ENCODE measurements at places on chromosomes 2 and 18.

GRCh38 chr2:190215620-190216019 lies 104.0 kb downstream of the HIBCH start:
- no peak for DNase-seq

DNA sequence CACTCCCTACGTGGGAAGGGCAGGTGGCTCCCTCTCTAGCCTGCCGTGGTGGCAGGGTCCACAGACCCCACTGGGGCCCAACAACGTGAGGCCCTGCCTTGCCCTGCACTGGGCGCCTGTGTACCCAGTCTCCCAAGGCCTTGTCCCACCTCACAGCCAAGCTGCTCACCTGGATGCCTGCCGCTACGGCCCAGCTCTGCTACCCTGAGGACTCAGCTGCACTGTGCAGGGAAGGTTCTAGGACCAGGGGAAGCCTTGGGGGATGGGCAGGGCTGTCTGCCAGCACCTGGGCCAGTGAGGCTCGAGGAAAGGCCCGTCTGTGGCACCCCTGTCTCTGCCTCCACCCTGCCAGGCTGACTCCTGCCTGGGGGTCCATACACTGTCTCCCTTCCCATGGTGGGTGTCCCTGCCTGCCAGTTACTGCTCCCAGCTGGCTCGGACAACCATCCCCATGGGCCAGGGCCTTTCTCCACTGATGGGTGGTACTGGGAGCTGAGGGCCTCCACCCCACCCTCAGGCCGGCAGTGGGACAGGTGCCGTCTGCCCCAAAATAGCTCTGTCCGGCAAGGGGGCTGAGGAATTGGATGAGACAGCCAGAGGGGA lies 33.2 kb downstream of the HS6ST1 start:
- DNase-seq = no peak

- no peak for DNase-seq
These were observed 56.7 kb upstream of the FHL2 start for GRCh38 chr2:105455488-105456003.

DNA sequence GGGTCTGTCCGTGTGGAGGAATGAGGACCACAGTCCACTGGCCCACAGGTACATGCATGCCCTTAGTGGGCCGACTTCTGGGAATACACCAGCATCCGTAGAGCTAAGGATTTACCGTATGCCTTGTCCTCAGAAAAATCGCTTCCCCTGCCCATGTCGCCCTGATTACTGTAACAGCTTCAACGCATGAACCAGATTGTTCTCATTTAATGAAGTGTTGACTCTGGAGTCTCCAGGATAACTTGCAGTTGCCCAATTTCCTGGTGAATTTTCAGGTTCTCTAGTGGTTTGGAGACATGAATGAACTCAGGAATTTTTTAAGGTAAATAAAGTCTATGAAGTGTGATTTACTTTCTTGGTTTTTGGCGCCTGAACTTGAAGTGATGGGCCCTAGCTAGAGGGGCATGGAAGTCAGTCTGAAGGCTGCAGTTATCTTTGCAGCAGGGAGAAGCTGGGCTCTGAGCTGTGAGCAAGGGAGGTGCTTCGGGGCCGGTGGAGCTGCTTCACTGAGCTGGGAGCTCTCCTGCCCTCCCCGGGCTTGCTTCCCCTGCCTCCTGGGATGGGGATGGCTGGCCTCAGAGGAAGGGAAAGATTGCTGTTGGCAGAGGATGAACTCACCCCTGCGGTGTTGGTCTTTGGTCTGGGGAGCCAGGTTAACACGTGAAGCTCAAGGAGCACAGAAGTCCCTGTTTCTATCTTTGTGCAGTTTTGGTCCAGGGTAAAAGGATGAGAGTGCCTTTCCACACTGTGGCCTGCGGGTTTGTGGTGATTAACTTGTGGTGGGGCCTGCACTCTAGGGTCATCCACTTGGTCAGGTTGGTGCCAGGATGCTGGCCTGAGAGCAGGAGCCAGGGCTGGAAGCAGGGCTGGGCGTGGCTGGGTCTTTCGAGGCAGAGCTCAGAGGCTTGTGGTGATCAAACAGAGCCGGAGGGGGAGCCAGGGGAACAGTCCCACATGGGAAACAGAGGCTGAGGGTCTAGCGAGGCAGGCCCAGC lies 28.1 kb downstream of the TCF7L1 start:
- no peak for DNase-seq

- no peak for DNase-seq
These were observed 120.4 kb downstream of the ACKR3 start for GRCh38 chr2:236689981-236690380.

DNA sequence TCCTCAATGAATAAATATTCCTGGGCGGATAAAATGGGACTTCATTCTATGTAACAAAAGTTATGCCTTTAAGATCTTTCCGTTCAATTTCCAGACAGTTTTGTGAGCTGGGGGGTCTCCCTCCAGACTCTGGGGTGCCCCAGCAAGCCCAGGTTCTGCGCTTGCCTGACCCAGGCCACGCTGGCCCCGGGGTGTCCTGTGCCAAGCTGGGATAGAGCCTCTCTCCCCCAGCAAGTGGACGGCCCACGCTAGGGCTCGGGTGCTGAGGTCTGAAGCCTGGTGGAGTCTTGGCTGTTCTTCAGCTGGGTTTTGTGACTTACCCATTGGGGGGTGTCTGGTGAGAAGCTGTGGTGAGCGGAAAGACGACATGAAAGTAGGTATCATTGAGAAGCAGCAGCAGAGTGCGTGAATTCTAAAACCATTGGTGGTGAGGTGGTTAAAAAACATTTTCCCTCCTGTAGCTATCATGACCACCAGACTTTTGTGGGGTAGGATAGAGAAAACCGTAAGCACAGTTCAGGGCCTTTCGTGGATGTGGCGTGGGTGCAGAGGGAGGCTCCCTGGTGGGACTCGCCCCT lies 346.8 kb downstream of the ANAPC1 start:
- no peak for DNase-seq

GRCh38 chr2:120235681-120236080 lies 12.5 kb upstream of the TMEM185B start:
- DNase-seq = no peak

DNA sequence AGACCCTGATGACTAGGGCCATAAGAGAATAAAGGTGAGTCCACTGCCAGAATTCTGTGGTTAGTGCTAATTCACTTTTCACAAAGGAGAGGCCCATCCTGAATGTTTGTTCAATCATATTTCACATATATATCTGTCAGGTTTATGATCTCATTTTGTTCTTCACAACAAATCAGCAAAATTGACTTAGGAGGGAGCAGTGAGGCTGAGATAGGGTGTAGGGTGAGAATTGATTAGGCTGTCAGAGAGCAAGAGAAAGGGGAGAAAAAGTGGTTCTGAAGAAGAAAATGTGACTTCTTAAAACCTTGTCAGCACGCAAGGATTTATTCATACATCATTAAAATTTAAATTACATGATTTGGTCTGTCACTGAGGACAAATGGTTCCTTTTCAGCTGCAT lies 117.7 kb downstream of the FHOD3 start:
- DNase-seq = no peak

- no peak for DNase-seq
These were observed 15.7 kb downstream of the DYNC1I2 start for GRCh38 chr2:171702781-171703556.

GRCh38 chr2:23241611-23242245 lies 143.3 kb upstream of the KLHL29 start:
- no peak for DNase-seq

- peak; percentile 67 for DNase-seq
These were observed 61.7 kb downstream of the ZCCHC2 start for GRCh38 chr18:62584241-62585120.

DNA sequence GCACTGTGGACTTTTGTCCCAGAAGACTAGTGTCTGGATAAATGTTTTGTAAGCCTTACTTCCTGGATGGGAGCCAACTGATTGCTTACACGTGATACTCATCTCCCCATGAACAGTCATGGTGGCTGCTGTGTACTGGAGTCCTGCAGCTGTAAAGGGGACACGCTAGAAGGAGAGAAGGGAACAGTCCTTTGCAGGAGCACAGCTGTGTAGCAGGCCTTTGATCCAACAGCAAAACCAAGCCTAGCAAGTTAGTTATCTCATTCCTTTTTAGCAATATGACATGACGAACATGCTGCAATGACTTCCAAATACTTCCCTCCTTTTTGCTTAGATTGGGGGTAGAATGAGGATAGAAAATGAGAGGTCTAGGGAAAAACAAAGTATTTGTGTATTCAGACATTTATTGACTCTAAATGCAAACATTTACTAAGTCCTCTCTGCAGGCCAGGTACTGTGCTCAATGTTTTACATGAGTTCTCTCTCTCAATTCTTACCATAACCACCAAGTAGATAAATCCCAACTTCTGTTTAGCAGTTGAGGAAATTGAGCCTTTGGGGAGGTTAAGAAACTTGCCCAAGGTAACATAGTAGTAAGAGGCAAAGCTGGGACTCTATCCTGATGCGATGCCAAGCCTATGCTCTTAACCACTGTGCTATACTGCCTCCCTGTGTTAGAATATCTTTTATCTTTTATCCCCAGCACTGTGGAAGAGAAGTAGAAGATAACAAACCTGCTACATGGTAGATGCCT lies 55.4 kb upstream of the CD28 start:
- DNase-seq = no peak

GRCh38 chr2:237731663-237732062 lies 66.9 kb upstream of the RBM44 start:
- no peak for DNase-seq

DNA sequence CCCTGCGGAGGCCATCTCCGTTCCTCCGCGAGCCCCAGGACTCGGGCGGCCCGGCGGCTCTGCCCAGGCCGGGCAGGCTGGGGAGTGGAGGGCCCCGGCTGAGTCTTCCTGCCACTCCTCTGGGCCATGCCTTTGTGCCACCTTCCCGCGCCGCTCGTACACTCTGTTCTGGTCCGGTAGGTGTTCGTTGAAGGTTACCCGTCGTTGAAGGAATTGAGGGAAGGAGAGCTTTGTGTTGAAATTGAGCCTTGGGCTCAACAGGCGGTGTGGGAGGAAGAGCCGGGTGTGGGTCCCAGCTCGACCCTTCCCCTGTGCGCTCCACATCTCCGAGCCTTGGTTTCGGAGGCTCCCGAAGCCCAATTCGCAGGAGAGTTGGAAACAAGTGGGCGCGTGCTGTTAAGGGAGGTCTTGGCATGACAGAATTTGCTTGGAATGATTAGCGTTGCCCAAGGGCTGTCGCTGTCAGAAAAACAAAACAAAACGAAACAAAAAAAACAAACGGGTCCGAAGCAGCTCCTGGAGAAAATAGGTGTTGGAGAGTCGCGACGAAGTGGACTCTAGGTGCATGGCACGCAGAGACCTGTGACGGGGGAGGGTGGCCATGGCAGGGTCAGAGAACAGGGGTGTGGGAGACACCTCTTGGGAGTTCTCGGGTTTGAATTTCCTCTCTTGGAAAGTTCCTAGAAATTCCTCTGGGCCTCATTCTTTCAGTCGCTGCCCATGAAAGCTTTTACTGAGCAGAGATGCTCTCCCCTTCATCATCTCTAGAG lies 1.2 kb upstream of the MZT2A start:
- no peak for DNase-seq

GRCh38 chr2:84778911-84779690 lies 101.8 kb downstream of the TRABD2A start:
- DNase-seq = no peak

DNA sequence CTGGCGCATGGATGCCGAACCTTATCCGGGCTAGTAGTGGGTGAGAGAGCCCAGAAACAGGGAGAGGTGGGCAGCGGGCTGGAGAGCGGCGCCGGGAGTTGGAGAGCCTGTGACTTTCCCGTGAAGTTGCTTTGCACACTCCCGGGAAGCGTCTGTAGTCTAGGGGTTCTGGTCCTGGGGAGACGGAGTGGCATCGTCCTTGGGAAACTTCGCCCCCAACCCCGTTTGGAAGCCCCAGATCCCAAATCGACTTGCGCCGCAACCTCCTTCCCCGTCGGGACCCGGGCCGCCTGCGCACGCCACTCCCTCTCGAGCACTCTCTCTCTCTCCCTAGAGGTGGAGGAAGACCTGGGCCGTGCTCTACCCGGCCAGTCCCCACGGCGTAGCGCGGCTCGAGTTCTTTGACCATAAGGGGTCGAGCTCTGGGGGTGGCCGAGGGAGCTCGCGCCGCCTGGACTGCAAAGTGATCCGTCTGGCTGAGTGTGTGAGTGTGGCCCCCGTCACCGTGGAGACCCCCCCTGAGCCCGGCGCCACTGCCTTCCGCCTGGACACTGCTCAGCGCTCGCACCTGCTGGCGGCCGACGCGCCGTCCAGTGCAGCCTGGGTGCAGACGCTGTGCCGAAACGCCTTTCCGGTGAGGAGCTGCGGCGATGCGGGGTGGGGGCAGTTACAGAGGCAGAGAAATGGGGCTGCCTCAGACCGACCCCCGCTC lies 456 bp downstream of the DOK1 start:
- peak; percentile 50 for DNase-seq

- no peak for DNase-seq
These were observed 115.8 kb upstream of the SIX3 start for GRCh38 chr2:44825702-44826101.

DNA sequence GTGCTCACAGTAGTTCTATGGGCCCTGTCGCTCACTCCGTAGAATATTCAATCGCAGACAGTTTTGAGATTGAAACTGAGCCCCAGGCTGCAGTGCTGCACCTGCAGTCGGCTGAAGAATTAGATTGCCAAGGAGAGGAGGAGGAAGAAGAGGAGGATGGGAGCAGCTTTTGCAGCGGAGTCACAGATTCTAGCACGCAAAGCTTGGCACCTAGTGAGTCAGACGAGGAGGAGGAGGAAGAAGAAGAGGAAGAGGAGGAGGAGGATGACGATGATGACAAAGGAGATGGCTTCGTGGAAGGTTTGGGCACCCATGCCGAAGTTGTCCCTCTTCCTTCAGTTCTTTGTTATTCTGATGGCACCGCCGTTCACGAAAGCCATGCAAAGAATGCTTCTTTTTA lies 115.2 kb downstream of the GALNT3 start:
- DNase-seq = no peak
